Activated T-helper 1 cell treated with anti-CD3 and anti-CD28 coated beads, Interleukin-2, amount 50 U/mL, for 16 hours (primary cell): ENCODE measurements at places on chromosomes 5 and 9.

- DNase-seq: no peak
Observed at GRCh38 chr9:93207326-93207814, 23.4 kb downstream of the WNK2 start.

- DNase-seq: no peak
Observed at GRCh38 chr5:10601246-10602030, 37.6 kb downstream of the ANKRD33B start.

- DNase-seq: no peak
Observed at GRCh38 chr5:113255105-113255504, 179.7 kb downstream of the TSSK1B start.

DNA sequence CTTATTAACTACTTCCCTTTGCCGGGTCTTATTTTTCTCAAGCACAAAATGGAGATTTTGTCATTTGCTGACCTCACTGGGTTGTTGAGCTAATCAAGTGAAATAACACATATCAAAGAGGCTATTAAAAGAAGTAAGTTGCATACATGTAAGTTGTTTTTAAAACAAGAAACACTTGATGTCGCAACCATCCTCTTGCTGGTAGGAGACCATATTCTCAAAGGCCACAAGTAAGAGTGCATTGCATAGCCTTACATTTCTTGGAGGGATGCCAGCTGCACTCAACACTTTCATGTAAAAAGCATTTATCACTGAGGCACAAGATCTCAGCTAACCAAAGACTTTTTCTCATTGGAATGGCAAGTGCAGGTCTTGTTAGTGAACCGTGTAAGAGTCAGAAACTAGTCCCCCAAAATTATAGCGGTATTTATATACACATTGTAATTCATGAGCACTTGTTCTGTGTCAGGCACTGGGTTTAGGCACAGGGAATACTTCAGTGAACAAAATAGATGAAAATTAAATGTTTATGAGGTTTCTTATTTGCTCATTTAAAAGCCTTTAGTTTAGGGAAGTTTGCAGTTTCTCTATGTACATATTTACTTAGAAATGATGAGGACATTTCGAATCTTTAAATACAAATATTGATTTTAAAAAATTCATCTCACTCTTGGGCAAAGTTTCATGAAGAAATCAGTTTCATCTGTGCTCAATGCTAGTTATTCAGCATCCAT is 72.0 kb downstream of the ZFAND5 start:
- no peak for DNase-seq

DNA sequence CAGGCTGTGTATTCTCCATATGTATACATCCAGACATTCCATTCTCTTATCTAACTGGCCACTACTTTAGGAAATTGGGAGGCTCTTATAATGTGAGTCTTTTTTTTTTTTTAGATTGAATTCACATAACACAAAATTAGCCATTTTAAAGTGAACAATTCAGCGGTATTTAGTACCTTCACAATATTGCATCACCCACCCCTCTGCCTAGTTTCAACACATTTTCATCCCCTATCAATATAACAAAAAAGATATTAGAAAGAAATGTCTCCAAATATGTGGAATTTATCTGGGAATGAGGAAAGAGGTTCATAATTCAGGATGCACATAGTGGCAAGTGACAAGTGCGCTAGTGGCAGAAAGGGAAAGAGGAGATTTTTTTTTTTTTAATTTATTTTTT is 228.5 kb downstream of the ICE1 start:
- no peak for DNase-seq

DNA sequence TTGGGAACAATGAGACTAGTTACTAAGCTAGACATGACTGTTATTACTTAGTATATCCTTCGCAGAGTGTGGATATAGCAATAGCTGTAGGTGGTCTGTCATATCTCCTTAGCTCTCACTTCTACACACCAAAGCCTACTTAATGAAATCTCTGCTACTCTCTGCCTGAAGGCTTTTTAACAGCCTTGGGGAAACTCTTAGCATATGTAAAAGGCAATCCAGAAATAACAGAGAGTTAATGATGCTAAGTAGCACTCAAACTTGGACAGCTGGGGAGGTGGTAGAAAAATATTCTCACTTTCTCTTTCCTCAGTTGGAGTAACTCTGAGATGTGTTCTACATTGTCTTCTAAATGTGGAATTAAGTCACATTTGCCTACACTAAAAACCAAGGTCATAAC is 30.2 kb upstream of the C6 start:
- no peak for DNase-seq

- no peak for DNase-seq
Observed at GRCh38 chr9:88874391-88874790, 116.9 kb upstream of the S1PR3 start.

DNA sequence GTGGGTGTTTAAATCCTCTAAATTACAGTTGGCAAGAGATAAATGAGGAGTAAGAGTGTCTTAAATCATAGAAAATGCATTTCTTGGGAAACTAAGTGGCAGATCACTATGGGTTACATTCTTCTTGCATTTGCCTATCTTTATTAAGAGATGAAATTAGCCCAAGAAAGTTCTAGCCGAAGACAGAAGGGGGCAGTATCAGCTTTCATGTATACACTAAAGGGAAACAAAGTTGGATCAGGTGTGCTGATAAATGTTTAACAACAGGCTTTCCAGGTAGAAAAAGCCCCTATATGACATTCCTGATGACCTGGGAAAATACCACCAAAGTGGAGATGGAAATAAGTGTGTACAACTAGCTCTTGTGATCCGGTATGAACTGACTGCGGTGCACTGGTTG is 81.9 kb upstream of the TLR4 start:
- DNase-seq: no peak

- DNase-seq: no peak
Observed at GRCh38 chr5:78666041-78666444, 17.5 kb upstream of the LHFPL2 start.

GRCh38 chr9:37943345-37944265 is 39.7 kb upstream of the SLC25A51 start:
- no peak for DNase-seq

- DNase-seq: no peak
Observed at GRCh38 chr5:83931969-83932368, 211.3 kb upstream of the HAPLN1 start.

DNA sequence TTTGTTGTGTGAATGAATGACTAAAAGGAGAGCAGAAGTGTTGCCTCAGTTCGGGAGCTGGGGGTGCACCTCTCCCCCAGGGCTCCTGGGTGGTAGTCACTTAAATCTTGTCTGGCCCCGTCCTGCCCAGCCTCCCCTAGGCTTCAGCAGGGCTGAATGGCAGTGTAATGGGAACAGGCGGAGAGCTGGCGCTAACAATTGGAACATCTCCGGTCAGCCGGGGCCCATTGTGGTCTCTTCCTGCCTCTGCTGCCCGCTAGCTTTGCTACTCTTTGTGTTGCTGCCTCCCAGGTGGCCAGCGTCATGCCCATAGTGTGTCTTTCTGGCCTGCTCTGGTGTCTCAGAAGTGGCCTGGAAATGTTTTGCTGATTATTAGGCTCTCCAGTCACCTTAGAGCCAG is 62.3 kb downstream of the RGS3 start:
- DNase-seq: no peak

GRCh38 chr5:170228762-170229435 is 3.9 kb upstream of the C5orf58 start:
- DNase-seq: no peak

DNA sequence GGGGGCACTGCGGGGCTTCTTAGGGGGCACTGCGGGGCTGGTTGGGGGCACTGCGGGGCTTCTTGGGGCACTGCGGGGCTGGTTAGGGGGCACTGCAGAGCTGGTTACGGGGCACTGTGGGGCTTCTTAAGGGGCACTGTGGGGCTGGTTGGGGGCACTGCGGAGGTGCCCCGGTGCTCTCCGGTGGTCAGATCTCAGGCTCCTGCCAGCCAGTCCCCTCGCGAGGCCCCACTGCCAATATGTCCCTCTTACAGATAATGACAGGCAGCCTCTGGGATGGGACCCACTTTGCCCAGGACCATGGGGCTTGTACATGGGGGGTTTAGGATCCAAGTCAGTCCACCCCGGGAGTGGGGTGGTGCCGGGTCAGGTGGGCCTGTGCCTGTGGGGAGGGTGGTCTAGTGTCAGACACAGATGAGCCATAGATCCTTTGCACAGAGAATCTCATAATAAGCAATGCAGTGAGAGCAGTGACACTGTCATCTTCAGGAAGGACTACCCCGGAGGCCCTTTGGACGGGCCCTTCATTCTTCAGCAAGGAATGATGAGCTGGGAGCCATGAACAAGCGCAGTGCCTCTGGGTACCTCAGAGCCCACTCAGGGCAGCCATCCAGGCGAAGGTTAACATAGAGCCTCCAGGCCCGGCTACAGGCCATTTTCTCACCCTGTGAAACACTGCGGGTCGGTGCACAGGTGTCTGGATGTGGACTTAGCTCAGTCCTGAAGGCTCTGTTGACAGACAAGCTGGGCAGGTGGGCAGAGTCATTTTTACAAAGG is 38.2 kb downstream of the COL5A1 start:
- DNase-seq: no peak
